Cerebellar nuclear complex (tissue), 1 donor: ENCODE measurements at places on chromosomes 7 and 10.

DNA sequence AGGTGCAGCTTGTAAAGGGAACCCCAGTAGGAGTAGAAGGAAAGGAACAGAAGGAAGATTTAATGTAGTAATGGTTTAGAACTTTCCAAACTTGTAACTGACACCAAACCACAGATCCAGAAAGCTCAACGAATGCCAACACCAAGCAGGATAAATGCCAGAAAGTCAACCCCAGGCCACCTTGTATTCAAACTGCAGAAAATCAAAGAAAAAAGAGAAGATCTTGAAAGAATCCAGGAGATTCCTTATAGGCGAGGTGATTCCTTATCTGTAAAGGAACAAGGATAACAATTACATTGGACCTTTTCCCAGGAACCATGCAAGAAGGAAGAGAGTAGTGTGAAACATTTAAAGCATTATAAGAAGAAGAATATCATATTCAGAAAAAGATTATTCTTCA, 93.6 kb downstream of the NKX6-2 start:
- DNase-seq, result no peak

GRCh38 chr7:66937940-66938339, 16.9 kb downstream of the TMEM248 start:
- no peak for DNase-seq

GRCh38 chr7:135683609-135684008, 21.3 kb downstream of the STMP1 start:
- no peak for DNase-seq

GRCh38 chr7:17233603-17234002, 64.8 kb upstream of the AHR start:
- DNase-seq, result no peak

DNA sequence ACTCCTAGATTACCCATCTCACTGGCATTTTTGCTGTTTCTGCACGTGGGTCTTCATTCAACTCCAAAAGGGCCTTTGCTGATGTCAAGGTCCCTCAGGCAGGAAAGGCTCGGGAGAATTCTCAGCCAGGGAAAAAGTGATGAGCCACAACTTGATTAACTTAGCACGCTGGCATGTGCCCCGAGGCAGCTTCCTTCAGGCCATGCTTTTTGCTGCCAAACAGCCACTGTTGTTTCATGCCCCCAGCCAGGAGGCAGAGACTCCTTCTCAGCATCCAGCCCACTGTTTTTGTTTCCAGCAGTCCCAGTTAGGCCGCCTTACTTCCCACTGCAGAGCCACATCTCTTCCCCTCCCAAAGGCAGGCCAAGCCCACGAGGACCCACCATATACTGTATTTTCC, 266.5 kb upstream of the YAE1 start:
- DNase-seq, result no peak

- DNase-seq, result no peak
Measured at GRCh38 chr7:5607951-5608656, 173.4 kb downstream of the RNF216 start.
